ENCODE measurements at places on chromosomes 5 and 9.

- no peaks in the 10 kb centered on the region for H3K36me3 ChIP-seq
- H3K4me3 ChIP-seq: no peak overlapping the region
- no peak for DNase-seq
- no peak overlapping the region for H3K27ac ChIP-seq
Measured at GRCh38 chr9:127575875-127576778, 36.0 kb upstream of the STXBP1 start.

DNA sequence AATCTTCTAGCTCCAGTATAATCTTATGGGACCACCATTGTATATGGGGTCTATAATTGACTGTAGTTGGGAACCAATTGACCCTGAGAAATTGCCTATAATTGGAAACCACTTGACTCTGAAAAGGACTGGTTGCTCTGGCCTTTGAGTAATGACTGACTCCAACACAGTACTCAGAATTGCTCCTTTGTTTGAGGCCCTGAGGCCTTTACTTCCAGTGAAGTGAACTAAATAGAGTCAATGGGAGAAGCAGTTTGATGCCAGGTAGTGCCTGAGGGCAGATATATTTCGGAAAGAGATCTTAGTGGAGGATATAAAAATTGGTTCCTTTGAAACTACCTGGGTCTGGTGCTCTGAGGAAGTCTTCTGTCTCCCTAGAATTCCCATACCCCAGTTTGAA is 16.0 kb upstream of the TMEM171 start:
- H3K27me3 ChIP-seq: peaks cover 31% of the 10 kb centered on the region
- H3K27ac ChIP-seq: no peak overlapping the region
- H3K36me3 ChIP-seq: no peaks in the 10 kb centered on the region
- H3K4me1 ChIP-seq: no peaks in the 10 kb centered on the region
- no peak for DNase-seq
- no peak overlapping the region for H3K4me3 ChIP-seq

GRCh38 chr9:71571186-71571585 is 197.1 kb downstream of the CEMIP2 start:
- no peak for DNase-seq
- H3K4me3 ChIP-seq: no peak overlapping the region
- H3K36me3 ChIP-seq: peaks cover 2% of the 10 kb centered on the region
- peaks cover 16% of the 10 kb centered on the region for H3K27me3 ChIP-seq

DNA sequence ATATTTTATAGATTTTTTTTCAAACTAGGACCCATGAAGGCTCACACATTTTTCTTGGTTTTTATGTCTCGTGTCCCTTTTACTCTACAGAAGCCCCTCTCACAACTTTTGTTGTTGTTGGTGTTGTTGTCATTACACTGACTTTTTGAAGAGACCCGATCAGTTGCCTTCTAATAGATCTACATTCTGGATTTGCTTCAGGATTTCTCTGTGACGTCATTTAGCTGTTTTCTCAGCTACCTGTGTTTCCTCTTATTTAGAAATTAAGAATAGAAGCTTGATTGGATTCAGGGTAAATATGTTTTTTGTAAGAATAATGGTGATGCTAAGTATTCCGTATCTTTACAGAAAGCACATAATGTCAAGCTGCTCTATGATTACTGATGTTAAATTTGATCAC is 213.3 kb upstream of the ZNF462 start:
- no peaks in the 10 kb centered on the region for H3K27me3 ChIP-seq
- H3K4me3 ChIP-seq: no peak overlapping the region
- H3K36me3 ChIP-seq: no peaks in the 10 kb centered on the region
- no peak overlapping the region for H3K27ac ChIP-seq

DNA sequence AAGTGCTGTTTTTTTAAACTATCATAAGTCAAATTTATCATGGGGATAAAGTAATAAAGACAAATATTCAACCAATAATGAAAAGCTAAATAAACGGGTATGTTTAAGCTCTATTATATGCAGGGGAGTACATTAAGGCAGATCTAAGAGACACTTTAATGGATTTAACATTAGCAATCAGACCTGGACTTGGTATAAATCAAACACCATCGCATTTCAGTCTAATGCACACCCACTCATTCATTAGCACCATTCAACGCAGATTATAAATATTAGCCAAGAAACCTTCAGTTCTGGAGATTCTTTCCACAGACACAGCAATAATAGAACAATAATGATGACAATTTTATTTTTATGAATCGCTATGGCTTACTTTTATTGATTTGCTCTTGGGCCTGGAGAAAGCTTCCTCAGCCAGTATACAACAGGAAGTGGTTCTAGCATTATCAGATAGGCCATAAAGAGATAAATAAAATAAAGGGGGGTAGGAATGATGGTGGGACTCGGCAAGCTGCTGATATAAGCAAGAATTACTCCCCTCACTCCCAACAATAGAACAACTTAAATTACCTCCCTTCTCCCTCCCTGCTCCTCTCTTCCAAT is 172.2 kb downstream of the PSAT1 start:
- H3K36me3 ChIP-seq: no peaks in the 10 kb centered on the region
- H3K27me3 ChIP-seq: peaks cover 24% of the 10 kb centered on the region
- no peak overlapping the region for H3K4me3 ChIP-seq
- no peak overlapping the region for H3K27ac ChIP-seq

DNA sequence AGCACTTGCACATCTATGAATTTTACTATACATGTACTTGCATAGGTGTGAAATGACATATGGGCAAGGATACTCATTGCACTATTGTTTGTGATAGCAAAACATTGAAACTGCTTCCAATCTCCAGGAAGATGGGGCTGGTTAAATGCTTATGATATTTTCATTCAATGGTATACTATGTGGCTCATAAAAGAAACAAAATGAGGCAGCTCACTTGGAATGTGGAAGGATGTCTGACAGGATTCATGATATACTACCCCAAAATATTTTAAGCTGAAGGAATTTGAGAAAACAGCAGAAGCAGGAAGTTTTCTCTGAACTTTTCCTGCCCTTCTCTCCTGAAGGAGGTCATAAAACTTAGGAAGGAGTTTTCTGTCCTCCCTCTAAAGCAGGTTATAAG is 99.6 kb upstream of the CAST start:
- H3K36me3 ChIP-seq: peaks cover 4% of the 10 kb centered on the region
- H3K4me1 ChIP-seq: peaks cover 15% of the 10 kb centered on the region
- no peak for DNase-seq
- no peak overlapping the region for H3K27ac ChIP-seq
- peaks cover 6% of the 10 kb centered on the region for H3K27me3 ChIP-seq
- no peak overlapping the region for H3K4me3 ChIP-seq

- DNase-seq: no peak
- peaks cover 2% of the 10 kb centered on the region for H3K36me3 ChIP-seq
- no peak overlapping the region for H3K4me3 ChIP-seq
- H3K27me3 ChIP-seq: no peaks in the 10 kb centered on the region
- no peaks in the 10 kb centered on the region for H3K4me1 ChIP-seq
Measured at GRCh38 chr5:109163336-109163735, 246.4 kb downstream of the PJA2 start.

Data from T-helper 17 cell (primary cell).